ENCODE measurements at places on chromosomes 12 and 14.

DNA sequence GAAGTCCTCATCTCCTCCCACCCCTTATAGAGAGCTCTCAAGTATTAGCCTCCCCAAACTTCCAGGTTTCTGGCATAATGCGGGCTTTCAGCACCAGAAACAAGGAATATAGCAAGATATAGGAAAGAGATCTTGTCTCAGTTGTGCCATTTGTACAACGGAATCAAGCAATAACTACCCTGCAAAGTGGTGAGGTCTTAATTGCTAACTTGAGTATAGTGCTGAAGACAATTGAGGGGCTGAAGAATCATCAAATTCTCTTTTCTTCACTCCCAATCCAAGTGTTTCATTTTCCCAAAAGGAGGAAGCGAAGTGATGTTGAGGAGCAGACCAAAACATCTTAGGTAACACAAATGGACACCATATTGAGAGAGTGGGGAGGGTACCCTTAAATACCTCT is 26.8 kb upstream of the ANP32D start:
- no peak for DNase-seq

GRCh38 chr14:31716208-31716607 is 155.0 kb downstream of the NUBPL start:
- DNase-seq = no peak

GRCh38 chr14:83548061-83548839 is 1981.7 kb upstream of the FLRT2 start:
- DNase-seq = no peak

DNA sequence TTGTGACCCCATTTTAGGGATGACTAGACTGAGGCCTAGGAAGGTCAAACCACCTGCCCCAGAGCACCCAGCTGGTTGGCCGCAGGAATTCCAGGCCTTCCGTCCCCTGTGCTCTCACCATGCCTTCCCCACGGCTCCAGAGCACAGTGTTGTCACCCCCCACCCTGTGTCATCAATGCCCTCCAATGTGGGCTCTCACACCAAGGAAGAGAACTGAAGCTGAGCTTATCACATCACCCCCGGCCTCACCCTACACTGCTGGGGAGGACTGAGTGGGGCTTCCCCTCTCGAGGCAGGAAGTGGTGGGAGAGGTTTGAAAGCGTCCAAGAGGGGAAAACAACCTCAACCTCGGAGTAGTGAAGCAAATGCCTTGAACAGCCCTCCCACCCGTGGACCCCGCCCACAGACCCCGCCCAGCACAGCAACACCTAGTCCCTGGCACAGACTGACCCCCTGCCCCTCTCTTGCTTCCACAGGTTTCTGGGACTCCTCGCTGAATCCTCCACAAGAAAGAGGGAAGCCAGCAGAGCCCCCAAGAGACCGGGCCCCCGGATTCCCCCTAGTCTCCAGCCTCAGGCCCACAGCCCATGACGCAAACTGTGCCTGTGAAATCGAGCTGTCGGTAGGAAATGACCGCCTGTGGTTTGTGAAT is 97.2 kb downstream of the LGMN start:
- no peak for DNase-seq

DNA sequence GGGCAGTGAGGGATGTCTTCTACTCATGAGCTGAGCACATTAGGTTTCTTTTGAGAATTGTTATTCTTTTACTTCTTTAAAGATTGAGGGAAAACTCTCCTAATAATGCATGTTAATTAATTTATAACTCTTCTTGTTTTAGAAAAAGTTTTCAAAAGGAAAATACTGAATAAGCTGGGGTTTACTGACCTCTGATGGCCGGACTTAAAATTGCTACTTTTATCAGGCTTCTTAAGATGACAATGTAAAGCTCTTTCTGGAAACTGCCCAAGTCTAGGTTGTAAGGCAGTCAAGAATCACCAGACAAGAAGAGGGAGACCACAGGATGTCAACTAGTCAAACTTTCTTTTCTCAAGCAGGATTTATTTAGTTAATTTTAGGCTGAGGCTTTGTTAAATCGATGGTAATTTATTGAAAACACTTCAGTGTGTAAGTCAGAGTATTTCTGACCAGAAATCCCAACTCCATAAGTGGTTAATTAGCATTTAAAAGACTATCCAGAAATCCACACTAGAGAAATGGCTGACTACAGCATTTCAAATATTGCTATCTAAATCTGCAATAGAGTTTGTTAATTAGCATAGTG is 82.1 kb downstream of the AVPR1A start:
- peak; percentile 40 for DNase-seq

GRCh38 chr12:60475825-60476224 is 880.0 kb downstream of the SLC16A7 start:
- DNase-seq = no peak

GRCh38 chr14:56874375-56874774 is 64.1 kb upstream of the OTX2 start:
- DNase-seq = no peak

- no peak for DNase-seq
Observed at GRCh38 chr12:54140588-54141388, 48.0 kb downstream of the SMUG1 start.

DNA sequence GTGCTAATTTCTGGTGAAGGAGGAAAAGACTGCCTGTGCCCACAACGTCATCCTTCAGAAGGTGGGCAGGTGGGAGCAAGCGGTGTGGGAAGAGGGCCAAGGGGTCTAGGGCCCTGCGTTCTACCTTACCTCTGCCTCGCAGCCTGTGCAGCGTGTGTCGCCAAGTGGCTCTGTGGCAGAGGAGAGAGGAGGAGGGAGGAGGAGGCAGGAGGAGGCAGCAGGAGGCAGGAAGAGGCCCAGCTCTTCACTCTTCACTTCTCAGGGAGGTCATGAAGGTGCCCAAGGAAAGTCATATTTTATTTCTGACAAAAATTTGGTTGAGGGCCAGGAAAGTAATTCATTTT is 177.9 kb downstream of the MYRFL start:
- DNase-seq = peak; percentile 80

- DNase-seq = no peak
Observed at GRCh38 chr14:73714656-73715081, 485 bp upstream of the PNMA1 start.

GRCh38 chr14:102891556-102891955 is 30.9 kb upstream of the AMN start:
- DNase-seq = peak; percentile 12

DNA sequence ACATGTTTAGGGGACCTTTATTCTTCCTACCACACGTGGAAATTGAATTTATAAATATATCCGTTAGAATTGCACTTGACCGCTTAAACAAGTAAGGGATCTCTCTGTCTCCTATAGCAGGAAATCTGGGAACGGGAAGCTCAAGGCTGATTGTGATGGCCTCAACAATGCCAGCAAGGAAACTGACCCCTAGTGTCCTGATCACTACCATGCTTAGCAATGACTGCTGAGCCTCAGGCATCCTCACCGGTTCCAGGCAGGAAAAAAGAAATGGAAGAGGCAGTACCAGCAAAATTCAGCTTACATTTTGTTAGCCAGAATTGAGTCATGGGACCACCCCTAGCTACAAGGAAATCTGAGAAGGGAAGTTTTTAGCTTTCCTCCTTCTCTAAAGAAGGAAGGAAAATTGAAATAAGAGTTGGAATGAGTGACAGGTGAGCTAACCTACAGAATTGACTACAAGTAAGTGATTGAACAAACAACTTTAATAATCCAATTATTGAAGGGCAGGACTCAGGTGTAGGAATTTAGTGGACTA is 43.9 kb upstream of the AMN1 start:
- DNase-seq = no peak

DNA sequence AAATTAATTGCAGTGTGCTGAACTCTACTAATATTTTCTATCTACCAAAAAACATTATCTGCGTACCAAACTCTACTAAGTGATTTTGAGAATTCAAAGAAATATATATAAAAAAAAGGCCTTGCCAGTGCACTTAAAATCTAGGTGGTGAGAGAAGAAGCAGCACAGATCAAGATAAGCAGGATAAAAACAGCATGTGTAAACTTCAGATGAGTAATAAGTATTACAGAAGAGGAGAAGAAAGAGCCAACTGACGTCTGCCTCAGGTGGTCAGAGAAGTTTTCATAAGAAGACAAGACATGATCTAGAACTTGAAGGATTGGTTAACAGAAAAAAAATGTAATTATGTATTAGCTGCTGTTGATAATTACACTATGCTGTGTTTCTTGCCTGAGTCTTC is 166.4 kb downstream of the DUSP6 start:
- no peak for DNase-seq

- peak; percentile 89 for DNase-seq
Observed at GRCh38 chr14:30610787-30611343, 11.3 kb upstream of the SCFD1 start.

DNA sequence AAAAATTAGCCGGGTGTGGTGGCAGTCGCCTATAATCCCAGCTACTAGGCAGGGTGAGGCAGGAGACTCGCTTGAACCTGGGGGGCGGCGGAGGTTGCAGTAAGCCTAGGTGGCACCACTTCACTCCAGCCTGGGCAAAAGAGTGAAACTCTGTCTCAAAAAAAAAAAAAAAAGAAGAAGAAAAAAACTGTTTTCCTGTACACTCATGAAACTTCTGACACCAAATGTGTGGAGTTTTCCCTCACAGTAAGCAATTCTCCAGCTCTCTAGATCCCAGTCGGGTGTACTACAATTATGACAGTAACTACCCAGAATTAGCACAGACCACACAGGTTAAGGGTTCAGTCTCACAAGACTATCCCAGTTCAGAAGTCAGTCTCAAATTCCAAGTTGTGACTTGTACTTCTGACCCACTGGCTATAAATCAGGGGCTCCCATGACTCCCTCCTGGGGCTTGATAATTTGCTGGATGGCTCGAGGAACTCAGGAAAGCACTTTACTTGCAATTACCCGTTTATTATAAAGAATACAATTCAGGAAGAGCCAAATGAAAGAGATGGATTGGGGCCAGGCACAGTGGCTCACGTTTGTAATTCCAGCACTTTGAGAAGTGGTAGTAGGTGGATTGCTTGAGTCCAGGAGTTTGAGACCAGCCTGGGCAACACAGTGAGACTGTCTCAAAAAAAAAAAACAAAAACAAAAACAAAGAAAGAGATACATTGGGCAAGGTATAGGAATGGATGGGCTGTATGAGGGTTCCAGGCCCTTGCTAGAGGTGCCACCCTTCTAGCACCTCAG is 12.4 kb upstream of the ARF6 start:
- DNase-seq = no peak

GRCh38 chr12:56565510-56566101 is 44.0 kb downstream of the RBMS2 start:
- DNase-seq = no peak

- no peak for DNase-seq
Observed at GRCh38 chr12:2477009-2477766, 317.6 kb upstream of the FKBP4 start.

GRCh38 chr12:113875691-113876090 is 90.4 kb downstream of the RBM19 start:
- DNase-seq = no peak

DNA sequence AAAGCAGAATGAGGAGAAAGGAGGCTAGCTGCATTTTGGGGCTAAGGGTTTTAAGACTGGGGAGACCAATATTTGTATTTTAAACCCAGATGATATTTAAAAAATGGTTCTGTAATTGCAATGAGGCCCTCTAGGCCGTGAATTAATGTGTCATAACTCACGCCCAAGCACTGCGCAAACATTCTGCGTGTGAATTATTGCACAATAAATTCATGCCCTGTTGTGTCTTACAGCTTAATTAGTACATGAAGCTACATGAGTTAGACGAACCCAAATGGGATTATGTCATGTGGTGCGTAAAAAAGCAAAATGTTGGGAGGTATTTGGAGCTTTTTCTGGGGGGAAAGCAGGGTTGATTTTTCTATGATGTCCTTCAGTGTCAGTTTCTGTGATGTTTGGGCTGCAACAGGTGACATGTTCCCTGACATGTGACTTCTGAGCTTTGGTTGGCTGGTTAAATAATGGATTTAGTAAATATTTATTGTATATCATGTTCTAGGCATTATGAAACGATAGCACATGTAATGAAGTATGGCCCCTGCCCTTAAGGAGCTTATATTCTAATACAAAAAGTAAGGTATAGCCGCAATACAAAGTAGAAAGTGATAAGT is 30.4 kb upstream of the CISTR start:
- DNase-seq = no peak

GRCh38 chr14:64409126-64409920 is 21.2 kb downstream of the MTHFD1 start:
- no peak for DNase-seq

GRCh38 chr12:53161119-53161911 is 19.2 kb upstream of the ZNF740 start:
- DNase-seq = no peak

DNA sequence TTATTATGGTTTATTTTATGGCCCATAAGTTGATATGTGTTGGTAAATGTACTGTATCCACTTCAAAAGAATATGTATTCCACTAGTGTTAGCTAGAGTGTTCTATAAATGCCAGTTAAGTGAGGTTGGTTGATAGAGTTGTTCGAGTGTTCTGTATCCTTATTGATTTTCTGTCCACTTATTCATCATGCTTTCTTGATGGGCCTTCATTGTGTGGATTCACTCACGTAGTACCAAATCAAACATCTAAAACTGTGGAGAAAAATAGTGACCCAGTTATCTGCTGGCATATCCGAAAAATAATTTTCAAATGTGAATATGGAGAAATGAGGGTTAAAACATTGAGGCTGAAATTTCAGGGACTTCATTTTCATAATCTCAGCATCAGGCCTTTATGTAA is 230.4 kb downstream of the TRHDE start:
- no peak for DNase-seq

DNA sequence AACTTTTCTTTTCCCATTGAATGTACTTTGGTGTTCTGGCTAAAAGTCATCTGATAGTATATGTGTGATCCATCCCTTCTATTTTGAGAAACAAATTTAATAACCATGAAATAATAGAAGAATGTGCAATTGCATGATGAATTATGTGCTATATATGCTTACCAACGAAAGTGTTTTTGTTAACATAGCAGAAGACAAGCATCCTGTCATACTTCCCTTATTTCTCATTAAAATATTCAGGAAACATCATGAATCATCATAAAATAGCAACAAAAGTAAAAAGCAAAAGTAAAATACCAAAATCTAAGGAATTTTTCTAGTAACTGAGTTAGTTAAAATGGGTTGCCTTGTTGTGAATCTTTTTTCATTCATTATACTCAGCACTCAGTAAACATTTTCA is 409.0 kb upstream of the PDE3A start:
- no peak for DNase-seq

DNA sequence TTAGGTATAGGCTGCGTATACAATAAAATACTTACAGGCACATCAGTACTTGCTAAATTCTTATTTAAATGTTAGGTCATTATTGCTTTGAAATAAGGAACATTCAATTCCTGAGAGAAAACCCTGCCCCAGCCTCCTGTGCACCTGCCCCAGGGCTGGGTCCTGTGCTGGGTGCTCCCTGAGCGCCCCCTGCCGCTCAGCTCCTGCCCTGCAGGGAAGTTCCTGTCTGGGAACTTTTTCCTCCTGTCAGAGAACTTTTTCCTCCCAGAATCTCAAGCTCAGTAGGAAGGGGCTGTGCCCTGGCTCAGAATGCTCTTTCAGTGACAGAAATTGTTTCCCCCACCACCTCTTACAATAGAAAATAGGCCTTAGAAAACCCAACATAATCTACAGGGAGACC is 751.1 kb downstream of the TMEM121 start:
- DNase-seq = no peak

DNA sequence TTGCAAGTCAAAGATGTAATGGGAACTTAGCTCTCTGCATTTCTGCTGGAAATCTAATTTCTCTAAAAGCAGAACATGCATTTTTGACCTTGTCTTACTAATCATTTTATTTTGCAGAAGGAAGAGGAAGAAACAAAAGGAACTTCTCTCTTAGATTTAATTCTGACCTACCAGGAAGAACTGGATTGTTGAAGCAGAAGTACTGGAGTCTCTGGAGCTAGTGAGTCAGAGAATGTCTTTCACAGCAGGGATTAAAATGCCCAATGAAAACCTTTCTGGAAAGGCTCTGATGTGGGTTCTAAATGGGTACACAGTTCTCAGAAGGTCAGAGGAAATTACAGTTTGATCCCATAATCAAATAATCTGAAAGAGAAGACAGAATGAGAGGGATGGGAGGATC is 70.8 kb upstream of the GNG2 start:
- DNase-seq = no peak

Data from NCI-H446 treated with DMSO at 0.1 percent for 48 hours (cell line).